Cardiac muscle cell (in vitro differentiated cells and primary cell): ENCODE measurements at places on chromosomes 1 and 21.

- H3K27me3 ChIP-seq, result no peaks in the 10 kb centered on the region
- no peaks in the 10 kb centered on the region for H3K36me3 ChIP-seq
- no peak for DNase-seq
- no peak overlapping the region for H3K4me3 ChIP-seq
Observed at GRCh38 chr1:208479435-208479834, 235.3 kb upstream of the PLXNA2 start.

- DNase-seq, result no peak
- H3K27ac ChIP-seq, result peak overlapping the region; percentile 50
- H3K36me3 ChIP-seq, result no peaks in the 10 kb centered on the region
- peak overlapping the region; percentile 58 for H3K4me3 ChIP-seq
- H3K27me3 ChIP-seq, result no peaks in the 10 kb centered on the region
Observed at GRCh38 chr1:100250264-100250663, 630 bp upstream of the DBT start.

DNA sequence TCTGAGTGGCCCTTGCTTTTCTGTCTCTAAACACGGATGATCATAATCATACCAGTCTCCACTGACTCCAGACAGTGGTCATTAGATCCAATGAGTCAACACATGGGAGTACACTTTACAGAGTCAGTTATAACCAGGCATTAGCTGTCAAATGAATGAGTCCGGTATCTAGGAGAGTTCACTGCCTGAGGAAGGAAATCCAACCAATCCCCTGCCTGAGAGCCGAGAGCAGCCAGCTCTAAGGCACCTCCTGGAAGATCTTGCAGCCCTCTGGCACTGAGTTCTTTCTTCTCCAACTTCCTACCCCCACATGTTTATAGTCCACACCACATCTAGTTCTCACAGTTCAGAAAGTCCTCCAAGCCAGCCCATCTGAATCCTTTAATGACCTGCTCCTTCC is 29.4 kb upstream of the RBM15 start:
- no peak overlapping the region for H3K27ac ChIP-seq
- H3K4me1 ChIP-seq, result peaks cover 7% of the 10 kb centered on the region
- peak; percentile 68 for DNase-seq
- no peak overlapping the region for H3K4me3 ChIP-seq
- no peaks in the 10 kb centered on the region for H3K36me3 ChIP-seq

DNA sequence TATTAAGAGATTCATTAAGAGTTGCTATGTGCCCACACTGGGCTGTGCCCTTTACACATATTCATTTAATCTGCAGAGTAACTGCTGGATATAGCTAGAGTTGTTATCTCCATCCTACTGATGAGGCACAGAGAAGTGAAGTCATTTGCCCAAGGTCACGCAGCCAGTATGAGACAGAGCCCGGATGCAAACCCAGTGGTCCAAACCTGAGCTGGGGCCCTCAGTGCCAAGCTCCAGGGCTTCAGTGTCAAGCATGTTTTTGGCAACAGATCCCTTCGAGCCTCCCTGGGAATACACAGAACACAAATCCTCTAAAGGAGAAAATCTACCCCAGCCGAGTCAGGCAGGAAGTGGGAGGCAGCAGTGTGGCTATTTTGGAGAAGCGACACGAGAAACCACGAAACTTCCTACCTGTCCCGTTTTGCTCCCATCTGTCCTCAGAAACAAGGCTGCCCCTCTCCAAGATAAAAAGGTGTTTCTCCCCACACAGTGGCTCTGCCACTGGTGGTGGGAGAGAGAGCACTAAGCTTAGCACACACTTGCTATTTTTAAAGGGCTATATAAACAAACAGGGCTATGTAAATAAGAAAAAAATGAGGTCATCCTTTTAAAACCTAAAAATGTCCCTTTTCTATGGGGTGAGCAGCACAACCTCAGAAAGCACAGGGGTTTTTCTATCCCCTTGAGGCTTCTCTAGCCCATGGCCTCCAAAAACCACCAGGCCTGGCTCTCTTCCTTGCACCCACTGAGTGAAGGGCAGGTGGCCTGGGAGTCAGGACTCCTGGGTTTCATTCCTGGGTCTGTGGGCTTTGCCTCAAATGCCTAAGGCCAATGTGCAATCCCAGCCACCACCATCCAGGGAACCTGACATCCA is 138.6 kb upstream of the EDN2 start:
- no peak overlapping the region for H3K27ac ChIP-seq
- H3K27me3 ChIP-seq, result no peaks in the 10 kb centered on the region
- H3K36me3 ChIP-seq, result no peaks in the 10 kb centered on the region
- DNase-seq, result peak; percentile 14

GRCh38 chr1:43774359-43774758 is 67.0 kb downstream of the ST3GAL3 start:
- no peaks in the 10 kb centered on the region for H3K27me3 ChIP-seq
- DNase-seq, result no peak
- H3K4me3 ChIP-seq, result no peak overlapping the region

DNA sequence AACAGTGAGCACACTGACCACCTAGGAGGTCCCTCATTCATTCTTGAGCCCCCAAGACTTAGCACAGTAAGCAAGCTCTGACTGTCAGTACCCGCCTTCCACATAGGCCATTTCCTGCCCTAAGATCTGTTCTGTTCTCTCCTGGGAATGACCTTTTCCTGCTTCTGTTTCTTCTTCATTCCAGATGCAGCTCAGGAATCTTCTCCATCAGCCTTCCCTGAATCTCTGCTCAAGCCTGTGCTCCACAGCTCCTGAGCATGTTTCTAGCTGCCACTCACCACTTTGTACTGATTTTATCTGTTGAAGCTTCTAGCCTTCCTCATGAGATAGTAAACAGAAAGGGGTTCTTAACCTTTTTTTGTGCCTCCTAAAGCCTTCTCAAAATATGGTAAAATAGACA is 56.6 kb downstream of the ZNF281 start:
- H3K27me3 ChIP-seq, result no peaks in the 10 kb centered on the region
- DNase-seq, result no peak
- no peaks in the 10 kb centered on the region for H3K4me1 ChIP-seq
- no peak overlapping the region for H3K4me3 ChIP-seq
- H3K27ac ChIP-seq, result no peak overlapping the region
- no peaks in the 10 kb centered on the region for H3K36me3 ChIP-seq

DNA sequence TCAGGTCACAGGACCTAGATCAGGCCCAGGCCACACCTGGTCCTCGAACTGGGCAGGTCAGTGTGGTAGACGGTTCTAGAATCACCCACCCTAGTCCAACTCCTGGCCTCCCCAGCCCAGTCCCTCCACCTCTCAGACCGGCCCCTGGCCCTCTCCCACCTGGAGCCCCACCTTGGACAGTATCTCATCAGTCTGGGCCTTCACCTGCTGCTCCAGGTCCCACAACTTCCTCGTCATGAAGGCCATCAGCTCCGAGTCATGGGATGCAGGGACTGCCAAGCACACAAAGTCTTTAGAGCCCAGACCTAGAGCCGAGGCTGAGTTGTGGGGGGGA is 8.7 kb downstream of the UBXN11 start:
- H3K4me3 ChIP-seq, result no peak overlapping the region
- DNase-seq, result no peak
- no peaks in the 10 kb centered on the region for H3K4me1 ChIP-seq
- H3K27me3 ChIP-seq, result no peaks in the 10 kb centered on the region

DNA sequence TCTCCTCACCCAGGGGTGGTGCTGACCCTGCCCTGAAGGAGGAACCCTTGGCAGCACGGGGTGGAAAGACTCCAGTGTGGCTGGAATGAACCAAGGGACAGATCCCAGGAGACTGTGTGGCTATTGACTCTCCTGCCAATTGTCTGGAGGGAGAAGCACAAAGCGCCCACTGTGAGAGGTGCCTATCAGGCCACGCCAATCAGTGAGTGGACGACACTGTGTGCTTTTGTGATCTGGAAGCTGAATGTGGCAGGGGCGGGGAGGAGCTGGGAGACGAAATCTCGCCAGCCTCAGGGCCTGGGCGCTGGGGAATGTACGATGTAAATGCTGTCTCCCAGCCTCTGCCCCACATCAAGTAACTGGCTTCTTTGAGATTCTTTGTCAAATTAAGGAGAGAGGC is 167.1 kb downstream of the ZBTB18 start:
- peaks cover 4% of the 10 kb centered on the region for H3K4me1 ChIP-seq
- H3K27me3 ChIP-seq, result no peaks in the 10 kb centered on the region
- H3K36me3 ChIP-seq, result no peaks in the 10 kb centered on the region
- no peak overlapping the region for H3K27ac ChIP-seq
- no peak for DNase-seq
- no peak overlapping the region for H3K4me3 ChIP-seq

DNA sequence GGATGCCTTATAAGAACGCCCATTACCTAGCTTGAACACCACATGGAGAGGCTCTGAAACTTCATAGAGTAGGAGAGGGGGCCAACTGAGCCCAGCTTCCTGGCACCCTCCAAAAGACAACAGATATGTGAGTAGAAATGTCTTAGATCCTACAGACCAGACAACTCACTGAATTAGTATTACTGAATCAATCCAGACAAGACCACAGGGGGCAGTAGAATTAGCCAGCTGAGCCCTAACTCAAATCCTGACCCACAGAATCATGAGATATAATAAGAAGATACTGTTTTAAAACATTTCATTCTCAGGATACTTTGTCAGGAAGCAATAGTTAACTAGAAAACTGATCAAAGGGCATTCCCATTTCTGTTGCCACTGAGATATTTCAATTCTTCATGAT is 45.8 kb upstream of the C1orf21 start:
- H3K27me3 ChIP-seq, result no peaks in the 10 kb centered on the region
- H3K4me1 ChIP-seq, result no peaks in the 10 kb centered on the region
- no peak for DNase-seq
- H3K36me3 ChIP-seq, result no peaks in the 10 kb centered on the region
- H3K4me3 ChIP-seq, result no peak overlapping the region
- H3K27ac ChIP-seq, result no peak overlapping the region

DNA sequence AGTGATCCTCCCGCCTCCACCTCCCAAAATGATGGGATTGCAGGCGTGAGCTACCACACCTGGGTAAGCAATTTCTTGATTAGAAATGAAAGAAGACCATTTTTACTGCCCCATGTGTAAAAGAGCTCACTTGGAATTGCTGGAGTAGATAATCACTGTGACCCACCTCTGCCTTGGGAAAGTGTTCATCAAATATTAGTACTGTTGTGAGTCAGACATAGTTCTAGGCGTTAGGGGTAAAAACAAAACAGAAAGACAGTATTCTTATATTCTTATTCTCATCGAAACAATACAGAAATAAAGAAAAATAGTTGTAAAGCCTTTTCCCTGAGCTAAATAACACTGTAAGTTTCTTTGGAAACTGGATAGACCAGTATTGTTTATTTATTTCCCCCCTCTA is 36.2 kb downstream of the CELF3 start:
- H3K4me1 ChIP-seq, result no peaks in the 10 kb centered on the region
- H3K27me3 ChIP-seq, result no peaks in the 10 kb centered on the region
- no peak overlapping the region for H3K27ac ChIP-seq
- H3K4me3 ChIP-seq, result no peak overlapping the region
- peak; percentile 14 for DNase-seq

DNA sequence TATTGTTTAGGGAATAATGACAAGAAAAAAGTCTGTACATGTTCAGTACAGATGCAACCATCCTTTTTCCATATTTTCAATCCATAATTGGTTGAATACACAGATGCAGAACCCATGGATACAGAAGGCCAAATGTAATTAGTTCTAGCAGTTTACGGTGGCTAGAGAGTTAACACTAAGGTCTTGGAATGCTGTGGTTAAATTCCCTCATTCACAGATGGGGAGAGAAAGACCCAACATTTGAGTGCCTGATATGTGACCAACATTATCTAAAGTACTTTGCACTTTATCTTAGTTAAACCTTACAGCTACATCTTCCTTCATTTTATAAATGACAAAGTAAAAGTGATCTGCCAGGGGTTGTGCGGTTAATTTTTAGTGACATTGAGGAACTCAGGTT is 5.3 kb downstream of the SCMH1 start:
- no peaks in the 10 kb centered on the region for H3K36me3 ChIP-seq
- H3K27ac ChIP-seq, result peak overlapping the region; percentile 79
- no peaks in the 10 kb centered on the region for H3K27me3 ChIP-seq
- no peak for DNase-seq
- H3K4me1 ChIP-seq, result peaks cover 79% of the 10 kb centered on the region

GRCh38 chr1:96416111-96416595 is 305.4 kb upstream of the PTBP2 start:
- no peak overlapping the region for H3K27ac ChIP-seq
- no peaks in the 10 kb centered on the region for H3K36me3 ChIP-seq

DNA sequence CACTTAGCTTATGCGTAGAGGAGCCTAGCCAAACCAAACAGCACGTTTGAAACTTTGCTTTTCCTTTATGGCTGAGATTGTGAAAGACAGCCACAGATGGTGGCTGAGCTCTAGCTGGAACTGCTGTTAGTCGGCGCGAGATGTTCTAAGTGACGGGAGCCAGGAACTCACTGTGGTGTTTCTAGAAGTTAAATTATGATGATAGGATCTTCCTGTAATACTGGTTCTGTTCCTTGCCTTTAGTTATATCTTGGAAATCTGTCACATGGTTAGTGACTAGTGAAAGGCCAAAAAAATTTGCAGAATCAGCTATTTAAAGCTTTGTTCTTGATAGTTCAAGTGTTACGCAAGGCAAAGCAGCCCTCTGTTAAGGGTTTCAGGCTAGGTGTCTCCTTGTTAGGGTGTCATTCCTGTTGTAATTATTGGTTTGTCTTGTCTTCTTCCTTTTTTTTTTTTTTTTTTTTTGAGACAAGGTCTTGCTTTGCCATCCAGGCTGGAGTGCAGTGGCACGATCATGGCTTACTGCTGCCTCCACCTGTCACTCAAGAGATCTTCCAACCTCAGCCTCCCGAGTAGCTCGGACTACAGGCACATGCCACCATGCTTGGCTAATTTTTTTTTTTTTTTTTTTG is 22.6 kb downstream of the AK4 start:
- peak; percentile 85 for DNase-seq
- peak overlapping the region; percentile 6 for H3K27ac ChIP-seq
- peaks cover 14% of the 10 kb centered on the region for H3K4me1 ChIP-seq
- H3K4me3 ChIP-seq, result no peak overlapping the region
- H3K27me3 ChIP-seq, result no peaks in the 10 kb centered on the region
- no peaks in the 10 kb centered on the region for H3K36me3 ChIP-seq

DNA sequence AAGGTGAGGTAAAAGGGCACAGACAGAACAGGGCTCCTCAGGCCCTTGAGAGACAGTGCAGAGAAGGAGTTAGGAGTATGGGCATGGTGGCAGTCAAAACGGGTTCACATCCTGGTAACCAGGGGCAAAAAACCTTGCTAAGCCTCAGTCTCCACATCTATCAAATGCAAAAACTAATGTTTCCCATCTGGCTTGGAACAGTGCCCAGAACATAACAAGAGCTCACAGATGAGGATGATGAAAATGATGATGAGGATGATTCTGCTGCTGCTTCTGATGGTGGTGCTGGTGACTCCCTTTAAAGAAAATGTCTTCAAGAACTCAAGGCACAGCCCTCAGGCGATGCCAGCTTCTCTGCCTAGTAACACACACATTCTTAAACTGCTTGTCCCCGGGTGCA is 24.1 kb downstream of the HHIPL2 start:
- DNase-seq, result no peak
- H3K4me3 ChIP-seq, result no peak overlapping the region
- no peak overlapping the region for H3K27ac ChIP-seq
- H3K4me1 ChIP-seq, result no peaks in the 10 kb centered on the region
- no peaks in the 10 kb centered on the region for H3K27me3 ChIP-seq
- no peaks in the 10 kb centered on the region for H3K36me3 ChIP-seq

- H3K4me3 ChIP-seq, result no peak overlapping the region
- peaks cover 6% of the 10 kb centered on the region for H3K4me1 ChIP-seq
- no peaks in the 10 kb centered on the region for H3K36me3 ChIP-seq
- H3K27me3 ChIP-seq, result no peaks in the 10 kb centered on the region
- no peak for DNase-seq
- H3K27ac ChIP-seq, result no peak overlapping the region
Observed at GRCh38 chr1:22935433-22935832, 37.2 kb downstream of the LACTBL1 start.

GRCh38 chr1:221858818-221859611 is 117.1 kb upstream of the DUSP10 start:
- no peak overlapping the region for H3K27ac ChIP-seq
- no peaks in the 10 kb centered on the region for H3K36me3 ChIP-seq
- no peak overlapping the region for H3K4me3 ChIP-seq
- no peaks in the 10 kb centered on the region for H3K27me3 ChIP-seq
- peak; percentile 30 for DNase-seq
